ENCODE measurements at places on chromosomes 3 and 15. TPM values are rescaled to one million over a fixed set of nuclear protein-coding genes. Genes with fewer than 3 reads are reported as not detected.

DNA sequence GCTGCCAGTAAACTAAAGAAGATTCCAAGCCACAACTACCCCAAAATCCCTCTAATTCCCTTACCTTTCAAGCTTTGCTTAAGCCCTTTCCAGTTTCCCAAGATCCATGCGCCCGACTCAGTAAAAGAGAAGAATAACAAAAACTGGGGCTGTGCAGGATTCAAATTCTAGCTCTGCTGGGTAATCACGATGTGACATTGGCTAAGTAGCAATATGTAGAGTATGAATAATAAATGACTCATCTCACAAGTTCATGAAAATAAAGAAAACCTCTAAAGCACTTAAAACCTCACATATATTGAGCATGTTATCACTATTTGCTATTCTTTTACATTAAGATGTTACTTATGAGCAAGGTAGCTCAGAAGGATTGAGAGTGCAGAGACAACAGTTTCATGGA is 522.2 kb upstream of the ZNF717 start:
- no peak for DNase-seq

DNA sequence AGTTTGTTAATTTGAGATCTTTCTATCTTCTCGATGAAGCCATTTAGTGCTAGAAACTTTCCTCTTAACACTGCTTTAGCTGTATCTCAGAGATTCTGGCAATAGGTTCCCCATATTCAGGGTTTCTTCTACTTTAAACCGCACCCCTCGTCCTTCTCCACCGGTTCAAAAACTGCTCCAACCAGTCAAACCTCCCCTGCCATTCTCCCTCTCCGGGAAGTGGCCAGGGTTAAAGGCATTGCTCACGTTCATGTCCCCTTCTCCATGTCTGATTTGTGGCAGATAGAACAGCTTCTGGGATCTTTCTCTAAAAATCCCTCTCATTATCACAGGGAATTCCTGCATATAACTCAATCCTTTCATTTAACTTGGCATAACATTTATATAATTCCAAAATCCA is 14.4 kb downstream of the ALDH1L1 start:
- DNase-seq: no peak

DNA sequence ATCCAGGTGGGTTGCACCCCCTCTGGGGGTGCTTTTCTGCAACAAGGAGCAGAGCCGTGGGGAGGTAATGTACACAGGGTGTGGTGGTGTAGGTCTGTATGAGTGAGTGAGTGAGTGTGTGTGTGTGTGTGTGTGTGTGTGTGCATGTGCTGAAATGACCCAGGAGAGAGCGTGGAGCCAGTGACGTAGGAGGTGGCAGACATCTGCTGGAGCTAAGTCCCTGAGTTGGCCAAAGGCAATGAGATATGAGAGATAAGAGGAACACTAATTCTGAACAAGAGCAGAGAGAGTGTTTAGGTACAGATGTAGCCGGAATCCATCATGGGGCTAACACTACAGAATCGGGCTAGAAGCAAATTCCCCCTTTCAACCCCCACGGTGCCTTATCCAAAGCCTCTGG is 27.6 kb downstream of the BDH1 start:
- no peak for DNase-seq

Gene CHRM5
- 0.19 TPM for polyA plus RNA-seq

Gene MELTF
- 1.5 TPM for polyA plus RNA-seq
